IMR-90 (cell line): ENCODE measurements at places on chromosomes 4 and X. TPM values are rescaled to one million over a fixed set of nuclear protein-coding genes. Genes with fewer than 3 reads are reported as not detected.

Gene TEX13B
- polyA plus RNA-seq, result not detected in 2 replicates

Gene FGG
- not detected in 2 replicates for polyA plus RNA-seq

Gene FHIP1A
- polyA plus RNA-seq, result 0.02 and 0.04 TPM in 2 replicates

Gene MAGEC2
- not detected in 2 replicates for polyA plus RNA-seq

Gene PNMA5
- polyA plus RNA-seq, result not detected in 2 replicates

Gene ITIH6
- polyA plus RNA-seq, result not detected in 2 replicates

Gene PRR32
- polyA plus RNA-seq, result not detected in 2 replicates

Gene APOO
- 14.2 and 15.2 TPM in 2 replicates for polyA plus RNA-seq

Gene ATP1B4
- polyA plus RNA-seq, result not detected in 2 replicates

Gene ZCCHC18
- polyA plus RNA-seq, result 1.1 and 1.5 TPM in 2 replicates

GRCh38 chr4:138051157-138051556, 191.0 kb downstream of the SLC7A11 start:
- DNase-seq, result peak; percentile 79

- peak; percentile 1 for DNase-seq
These were observed 275.5 kb downstream of the PPARGC1A start for GRCh38 chr4:23614284-23614892.

DNA sequence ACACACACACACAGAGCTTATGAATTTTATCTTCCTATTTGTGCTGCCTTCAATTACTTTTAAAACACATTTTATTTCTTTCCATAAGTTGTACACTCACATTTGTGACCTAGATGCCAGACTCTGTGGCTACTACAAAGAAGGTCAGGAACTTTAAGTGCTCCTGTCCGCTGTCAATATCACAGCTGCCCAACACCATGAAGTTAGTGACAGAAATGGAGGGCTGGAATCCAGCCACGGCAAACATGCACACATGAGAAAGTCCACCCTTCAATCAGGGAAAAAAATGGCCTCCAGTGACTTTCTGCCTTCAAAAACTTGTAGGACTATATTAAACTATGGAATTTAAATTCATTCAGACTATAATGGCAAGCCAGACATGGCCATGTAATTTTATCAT, 334.4 kb upstream of the FSTL5 start:
- DNase-seq, result no peak

DNA sequence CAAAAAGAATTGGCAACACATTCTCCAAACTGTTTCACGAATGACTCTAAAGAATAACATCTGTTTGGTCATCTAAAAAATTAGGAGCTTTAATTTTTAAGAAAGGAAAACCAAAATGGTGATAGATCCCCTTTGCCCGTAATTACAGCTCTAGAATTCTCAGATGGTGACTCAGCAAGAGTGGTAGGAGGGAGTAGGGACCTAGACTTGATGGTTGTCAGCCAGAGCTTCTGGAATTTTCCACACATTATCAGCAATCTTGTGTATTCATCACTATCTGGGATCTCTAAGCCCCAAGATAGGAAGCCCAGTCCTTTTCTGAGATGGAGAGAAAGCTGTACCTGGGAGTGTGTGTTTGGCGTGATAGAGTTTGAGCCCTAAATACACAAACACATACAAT, 103.9 kb upstream of the RAB40AL start:
- DNase-seq, result peak; percentile 41

DNA sequence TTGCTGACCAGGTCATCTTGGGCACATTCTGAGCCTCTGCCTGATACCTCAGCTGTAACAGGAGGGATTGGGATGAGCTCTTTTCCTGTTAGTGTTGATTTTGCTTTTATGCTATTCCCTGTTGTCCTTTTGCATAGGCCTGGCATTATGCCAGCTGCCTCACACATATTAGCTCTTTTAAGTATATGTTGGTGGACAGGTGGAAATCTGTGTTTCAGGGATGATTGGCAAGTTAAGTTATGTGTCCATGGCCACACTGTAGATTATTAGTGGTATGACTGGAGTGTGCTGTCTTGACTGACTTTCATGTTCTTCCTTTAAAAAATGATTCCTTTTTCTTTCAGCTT, 28.9 kb downstream of the NSD2 start:
- DNase-seq, result no peak

DNA sequence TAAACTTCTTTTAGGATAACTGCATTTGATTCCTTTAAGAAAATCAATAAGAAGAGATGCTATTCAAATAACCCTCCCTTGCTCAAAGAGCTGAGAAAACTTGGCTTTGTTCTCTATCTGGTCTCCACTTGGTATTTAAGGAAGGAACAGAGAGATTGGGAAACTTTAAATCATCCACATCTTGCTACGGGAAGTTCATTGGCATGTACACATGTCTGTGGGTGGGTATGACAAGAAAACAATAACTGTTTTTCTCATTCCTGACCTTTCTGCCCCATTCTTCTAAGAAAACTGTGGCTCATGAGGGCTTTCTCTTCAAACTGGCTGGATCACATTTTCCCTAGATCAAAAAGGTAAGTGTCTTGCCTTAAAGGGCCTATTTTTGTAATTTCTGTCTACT, 6.0 kb downstream of the SEL1L3 start:
- DNase-seq, result no peak

DNA sequence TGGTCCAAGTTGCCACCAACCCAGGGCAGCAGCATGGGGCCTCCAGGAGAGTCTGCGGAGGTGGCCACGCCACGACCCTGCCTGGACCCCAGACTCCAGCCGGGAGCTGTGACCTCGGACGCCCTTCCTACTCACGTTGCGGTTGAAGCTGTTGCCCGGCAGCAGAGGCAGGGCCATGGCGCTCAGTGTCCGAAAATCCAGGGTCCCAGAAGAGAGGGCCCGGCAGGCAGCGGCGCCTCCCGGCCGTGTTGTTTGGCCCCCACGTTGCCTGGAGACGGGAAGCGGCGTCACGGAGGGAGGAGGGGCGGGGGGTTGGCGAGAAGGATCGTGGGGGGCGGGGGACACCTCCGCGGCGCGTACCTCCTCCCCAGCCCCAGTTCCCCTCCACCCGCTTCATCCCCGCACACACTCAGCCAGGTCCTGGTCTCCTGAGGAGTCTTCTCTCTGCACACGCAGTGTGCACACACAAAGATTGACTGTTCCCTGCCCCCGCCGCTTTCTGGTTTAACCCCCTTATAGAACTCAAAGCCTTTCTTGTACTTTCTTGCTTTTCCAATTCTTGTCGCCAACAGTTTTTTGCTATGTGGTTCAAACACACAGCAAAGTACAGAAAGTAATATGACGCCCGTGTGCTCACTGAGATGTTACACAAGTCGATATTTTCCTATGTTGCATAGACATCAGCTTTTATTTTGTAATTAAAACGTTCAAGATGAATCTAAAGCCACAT, at the start of gene EFHC2:
TSS of gene EFHC2 (minus strand) at position 261 of the 730 bp plus-strand sequence. CDS start at position 177, 84 bp downstream.
- no peak for DNase-seq

DNA sequence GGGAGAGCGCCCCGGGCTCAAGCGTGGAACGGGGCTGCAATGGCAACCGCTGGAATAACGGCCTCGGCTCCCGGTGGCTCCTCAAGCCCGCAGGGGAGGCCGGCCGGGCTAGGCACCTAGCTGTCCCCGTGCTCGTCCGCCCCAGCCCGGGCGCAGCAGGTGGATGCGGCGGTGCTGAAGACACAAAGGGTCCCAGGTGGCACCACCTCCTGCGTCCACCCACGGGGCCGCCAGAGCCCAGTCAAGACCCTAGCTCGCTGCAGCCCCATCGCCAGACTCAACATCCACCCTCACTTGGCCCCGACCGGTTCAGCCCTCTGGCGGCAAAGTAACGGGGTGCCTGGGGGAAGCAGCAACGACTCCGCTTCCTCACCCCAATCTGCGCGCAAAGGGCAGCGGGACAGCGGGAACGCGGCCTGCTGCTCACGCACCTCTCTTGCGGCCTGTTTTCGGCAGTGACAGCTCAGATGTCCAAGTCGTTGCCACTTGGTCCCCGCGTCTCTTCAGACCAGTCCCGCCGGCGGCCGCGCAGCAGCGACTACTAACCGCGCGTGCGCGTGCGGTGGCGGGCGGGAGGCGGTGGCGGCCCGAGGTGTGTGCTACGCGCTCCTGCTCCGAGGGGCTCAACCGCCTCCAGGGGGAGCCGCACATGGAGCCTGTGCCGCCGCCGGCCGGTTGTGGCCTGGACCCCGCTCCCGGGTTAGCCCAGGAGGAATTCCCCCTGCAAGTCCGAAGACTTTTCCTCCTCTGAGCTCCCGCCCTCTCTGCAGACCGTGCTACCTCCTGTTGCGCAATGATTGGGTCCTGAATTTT, at the start of gene CLGN:
TSS of gene CLGN (minus strand) at position 543 of the 813 bp plus-strand sequence. CDS start 14,570 bp downstream, outside the sequence.
- DNase-seq, result peak; percentile 44

DNA sequence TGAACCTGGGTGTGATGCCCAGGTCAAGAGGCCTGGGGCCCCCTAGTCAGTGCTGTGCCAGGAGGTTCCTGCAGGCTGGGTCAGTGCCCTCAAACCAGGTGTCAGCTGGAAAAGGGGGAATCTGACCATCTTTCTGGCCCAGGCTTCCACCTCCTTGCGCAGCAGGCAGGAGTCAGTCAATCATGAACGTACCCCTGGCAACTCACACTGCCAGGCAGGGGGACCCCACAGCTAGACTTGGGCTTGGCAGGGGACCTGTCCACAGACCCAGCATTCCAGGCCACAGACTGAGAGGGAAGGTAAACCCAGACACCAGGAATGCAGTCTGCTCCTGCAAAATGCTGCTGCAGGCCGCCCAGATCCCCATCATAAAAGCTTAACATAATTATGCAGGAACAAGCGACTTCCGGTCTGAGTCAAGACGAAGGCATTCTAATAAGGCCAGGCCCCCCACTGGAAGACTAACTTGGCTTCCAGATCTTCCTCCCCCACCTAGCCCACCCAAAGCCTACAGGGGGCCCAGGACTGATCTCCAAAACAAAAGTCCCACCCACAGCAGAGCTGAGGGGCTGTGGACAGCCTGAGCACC, 156.3 kb downstream of the BCOR start:
- DNase-seq, result no peak

- DNase-seq, result no peak
These were observed 140.0 kb downstream of the POLA1 start for GRCh38 chrX:24833695-24834094.
